ENCODE measurements at places on chromosomes 2 and 18.

GRCh38 chr18:35778850-35779627 is 193.4 kb upstream of the RMP24 start:
- no peak for DNase-seq

DNA sequence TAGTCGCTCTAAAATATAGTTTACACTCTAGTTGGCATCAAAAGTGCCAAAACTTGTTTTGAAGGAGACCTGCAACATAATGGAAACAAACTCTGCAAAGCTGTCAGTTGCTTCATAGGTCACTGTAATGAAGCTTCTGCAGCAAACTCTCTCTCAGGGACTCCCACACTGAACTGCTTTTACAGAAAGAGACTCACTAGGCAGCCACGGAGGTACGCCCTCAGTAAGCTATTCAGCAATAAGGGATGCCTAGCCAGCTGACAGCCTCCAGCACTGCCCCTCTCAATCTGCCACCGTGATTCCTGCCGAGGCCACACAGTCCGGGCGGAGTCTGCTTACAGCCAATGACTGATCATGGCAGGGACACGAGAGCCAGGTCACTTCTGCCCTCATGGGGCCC is 51.1 kb downstream of the COLEC12 start:
- no peak for DNase-seq

- DNase-seq = no peak
These were observed 48.3 kb downstream of the COL3A1 start for GRCh38 chr2:189022492-189022891.

- DNase-seq = no peak
These were observed 150.1 kb downstream of the ANTXR1 start for GRCh38 chr2:69163109-69163508.

DNA sequence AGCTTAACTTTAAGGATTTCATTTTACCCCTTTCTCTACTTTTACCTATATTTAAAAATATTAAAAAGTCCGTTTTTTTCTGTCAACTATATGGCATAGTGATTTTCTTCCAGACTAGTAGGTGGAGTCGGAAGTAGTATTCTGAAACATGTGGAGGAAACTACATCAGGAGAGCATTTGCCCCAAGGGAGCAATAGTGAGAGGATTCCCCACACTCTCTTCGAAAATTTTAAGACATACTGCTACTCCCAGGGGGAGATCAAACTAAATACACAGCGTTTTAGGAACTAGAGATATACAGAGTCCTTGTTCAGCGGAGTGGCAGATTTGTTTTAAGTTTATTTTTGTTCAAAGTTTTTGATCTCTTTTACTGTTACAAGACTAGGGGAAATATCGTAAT is 40.6 kb downstream of the METAP1D start:
- DNase-seq = no peak

DNA sequence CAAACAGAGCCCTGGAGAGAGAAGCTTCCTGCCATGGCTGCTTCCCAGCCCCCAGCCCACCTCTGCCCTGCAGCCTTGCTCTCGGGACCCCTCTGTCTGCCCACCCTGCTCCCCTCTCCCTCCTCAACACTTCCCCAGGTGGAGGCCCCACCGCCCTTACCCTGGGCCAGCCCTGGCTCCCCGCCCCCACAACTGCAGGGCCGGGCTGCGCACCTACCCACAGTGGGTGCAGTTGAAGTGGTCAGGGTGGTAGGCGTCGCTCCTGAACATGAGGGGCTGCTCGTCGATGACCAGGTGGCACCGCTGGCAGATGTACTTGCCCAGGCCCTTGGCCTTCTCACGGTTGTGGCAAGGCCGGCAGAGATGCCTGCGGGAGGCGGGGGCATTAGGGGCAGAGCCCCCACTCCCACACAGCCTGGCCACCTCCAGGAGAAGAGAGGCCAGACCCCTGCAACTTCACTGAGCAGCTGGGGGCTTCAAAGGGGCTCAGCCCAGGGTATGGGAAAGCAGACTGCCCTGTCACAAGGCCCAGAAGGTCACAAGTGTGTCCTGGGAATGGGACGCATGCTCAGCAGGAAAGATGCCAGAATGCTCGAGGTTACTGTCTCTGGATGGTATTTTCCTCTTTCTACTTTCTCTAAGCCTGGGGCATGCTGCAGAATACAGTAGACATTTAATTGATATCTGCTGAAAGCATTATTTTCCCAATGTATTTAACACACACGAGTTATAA is 3.1 kb upstream of the GPR17 start:
- DNase-seq = no peak

DNA sequence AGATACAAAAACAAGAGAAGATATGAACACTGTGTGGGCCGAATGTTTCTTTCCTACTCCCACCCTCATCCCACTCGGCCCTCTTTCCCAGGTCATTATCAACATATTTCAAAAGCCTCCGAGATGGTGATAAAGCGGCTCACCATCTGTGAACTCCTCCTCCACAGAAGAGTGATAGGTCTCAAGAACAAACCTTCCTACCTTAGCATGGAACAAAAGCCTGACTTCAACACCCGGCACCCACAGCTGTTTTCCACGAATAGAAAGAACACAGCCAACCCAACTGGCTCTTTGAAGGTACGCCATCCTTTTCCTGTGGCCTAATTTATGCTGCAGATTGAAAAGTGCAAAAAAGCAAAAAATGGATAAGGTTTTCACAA is 28.8 kb downstream of the BCL2 start:
- DNase-seq = no peak

DNA sequence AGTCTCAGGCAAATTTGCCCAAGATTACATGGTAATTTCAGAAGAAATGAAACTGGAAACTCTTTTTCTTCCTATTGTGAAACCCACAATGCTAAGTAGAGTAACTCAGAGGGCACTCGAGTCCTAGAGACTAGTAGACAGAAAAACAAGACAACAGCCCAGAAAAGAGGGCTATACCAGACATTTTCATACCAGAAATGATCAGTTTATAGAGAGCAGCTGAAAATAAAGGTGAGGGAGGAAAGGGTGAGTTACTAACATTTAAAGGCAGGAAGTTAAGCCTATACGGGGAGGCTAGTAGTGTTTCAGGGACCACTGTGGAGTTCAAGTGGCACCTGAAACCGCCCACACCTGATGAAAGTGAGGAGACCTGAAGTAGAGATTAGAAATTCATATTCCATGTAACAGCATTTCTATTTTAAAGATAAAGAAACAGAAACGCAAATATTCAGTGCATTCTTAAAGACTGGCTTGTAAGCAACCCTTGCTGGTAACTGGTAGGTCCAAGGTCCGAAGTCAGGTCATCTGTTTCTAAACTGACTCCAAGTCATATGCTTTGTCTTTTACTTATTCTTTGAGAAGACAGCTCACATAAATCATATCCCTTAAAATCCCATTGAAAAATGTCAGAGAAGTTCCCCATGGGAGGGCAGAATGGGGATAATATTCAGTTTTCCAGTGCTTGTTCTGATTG is 145.1 kb upstream of the ITGB6 start:
- DNase-seq = no peak

- no peak for DNase-seq
These were observed 69.2 kb downstream of the KCNF1 start for GRCh38 chr2:10980886-10981425.

- peak; percentile 43 for DNase-seq
These were observed 6.4 kb downstream of the MYT1L start for GRCh38 chr2:2324565-2325101.

Measured in NCI-H1092 (cell line).